Panc1 (cell line): ENCODE measurements at places on chromosomes 3 and 15.

DNA sequence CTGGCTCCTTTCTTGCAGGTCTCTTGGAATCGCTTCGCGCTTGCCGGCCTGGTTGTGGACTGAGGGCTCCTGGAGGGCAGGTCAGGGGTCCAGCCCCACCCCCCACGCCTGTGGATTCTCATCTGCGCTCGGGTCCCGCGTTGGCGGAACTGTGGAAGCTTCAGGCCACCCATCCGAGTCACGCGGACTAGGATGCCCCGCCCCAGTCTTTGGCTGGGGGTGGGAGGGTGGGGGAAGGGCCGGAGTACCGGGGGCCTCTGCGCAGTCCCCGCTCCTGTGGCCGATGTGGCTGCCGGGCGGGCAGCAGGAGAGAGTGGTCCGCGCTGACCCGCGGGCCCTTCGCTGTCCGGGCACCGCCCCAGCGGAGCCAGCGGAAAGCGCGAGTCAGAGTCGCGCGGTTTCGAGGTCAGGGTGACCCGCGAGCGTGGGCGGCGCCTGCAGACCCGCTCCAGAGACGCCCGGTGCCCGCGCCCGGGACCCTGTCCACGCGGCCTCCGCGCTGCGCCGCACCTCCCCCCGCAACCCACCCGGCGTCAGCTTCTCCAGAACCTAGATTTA lies 114.2 kb downstream of the KLF13 start:
- no peak for DNase-seq

DNA sequence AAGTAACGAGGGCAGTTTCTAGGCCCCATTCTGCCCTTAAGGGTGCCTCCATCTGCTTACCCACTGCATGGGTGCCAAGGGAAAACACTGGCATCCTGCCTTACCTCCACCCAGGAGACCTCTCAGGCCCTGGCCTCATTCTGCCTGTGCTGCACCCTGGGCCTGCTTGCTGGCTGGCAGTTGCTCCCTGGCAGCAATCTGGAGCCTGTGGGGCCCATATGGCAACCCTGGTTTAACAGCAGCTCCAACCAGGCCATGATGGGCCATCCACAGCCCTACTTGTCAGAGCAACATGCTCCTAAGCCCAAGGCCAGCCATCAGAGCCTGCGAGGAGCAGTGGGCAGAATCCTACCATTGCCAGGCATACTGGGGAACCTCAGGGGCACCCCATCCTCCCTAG lies 3.7 kb downstream of the C3orf18 start:
- no peak for DNase-seq

DNA sequence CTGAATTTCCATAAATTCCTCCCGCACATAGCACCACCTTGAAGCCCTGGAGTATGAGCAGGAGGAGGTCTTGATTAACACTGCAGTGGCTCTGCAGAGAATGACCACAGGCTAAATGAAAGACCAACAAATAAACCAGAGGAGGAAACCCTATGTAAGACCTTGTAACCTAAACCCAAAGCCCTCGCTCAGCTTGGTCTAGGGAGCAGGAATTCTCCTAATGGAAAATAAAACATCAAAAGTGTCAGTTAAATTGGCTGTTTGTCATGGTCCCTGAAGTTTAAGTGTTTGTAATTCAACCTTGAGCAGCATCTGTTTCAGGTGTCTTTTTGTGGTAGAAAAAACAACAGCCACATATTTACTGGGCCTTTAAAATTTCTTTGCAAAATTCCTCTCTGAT lies 9.2 kb upstream of the UBE2Q2 start:
- DNase-seq, result no peak

DNA sequence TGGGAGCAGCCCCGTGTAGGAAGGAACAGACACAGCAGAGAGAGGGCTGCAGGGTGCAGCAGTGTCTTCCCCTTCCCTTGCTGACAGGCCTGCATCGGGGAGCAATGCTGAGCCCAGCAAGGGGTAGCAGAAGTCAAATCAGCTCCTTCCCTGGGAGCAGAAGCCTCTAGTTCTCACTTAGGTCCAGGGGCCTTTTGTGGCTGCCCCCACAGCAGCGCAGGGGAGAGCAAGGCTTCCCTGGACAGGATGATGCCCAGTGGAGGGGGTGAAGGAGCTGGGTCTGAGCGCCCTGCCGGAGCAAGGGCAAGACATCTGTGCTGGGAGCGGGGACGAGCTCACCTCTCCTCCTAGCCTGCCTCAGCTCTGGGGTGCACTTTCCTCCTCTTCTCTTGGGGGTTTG lies 827 bp downstream of the PLCB2 start:
- no peak for DNase-seq

DNA sequence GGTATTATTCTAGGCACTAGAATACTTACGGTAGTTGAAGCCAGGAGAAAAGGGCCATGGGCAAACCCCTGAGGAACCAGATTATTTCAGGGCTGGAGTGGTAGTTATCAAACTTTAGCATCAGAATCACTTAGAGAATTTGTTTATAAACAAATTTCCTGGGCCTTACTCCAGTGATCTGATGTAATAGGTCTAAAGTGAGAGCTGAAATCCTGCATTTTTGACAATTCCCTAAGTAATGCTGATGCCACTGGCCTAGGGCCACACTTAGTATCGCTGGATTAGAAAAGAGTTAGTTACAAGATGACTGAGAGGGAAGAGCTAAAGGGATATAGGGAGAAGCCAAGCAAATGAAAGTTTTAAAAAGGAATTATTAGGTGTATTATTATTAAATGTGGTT lies 412.5 kb upstream of the THRB start:
- no peak for DNase-seq

- no peak for DNase-seq
Measured at GRCh38 chr3:184685055-184685454, 26.8 kb downstream of the MAGEF1 start.

DNA sequence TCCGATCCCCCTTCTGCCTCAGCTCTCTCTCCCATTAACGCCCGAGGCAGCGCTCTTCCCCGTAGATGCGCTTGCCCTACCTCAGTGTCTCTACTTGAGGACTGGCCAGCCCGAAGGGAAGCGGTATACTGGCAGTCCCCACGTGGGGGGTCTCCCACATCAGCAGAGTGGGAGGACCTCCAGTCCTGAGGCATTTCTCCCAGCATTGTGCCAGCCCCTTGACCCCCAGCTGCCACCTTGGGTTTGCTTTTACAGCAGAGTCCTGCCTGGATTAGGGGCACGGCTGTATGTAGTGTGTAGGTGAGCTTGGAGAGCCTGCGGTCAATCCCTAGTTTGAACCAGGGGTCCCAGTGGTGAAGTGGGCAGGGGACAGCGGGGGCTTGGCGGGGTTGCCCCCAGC lies 767 bp downstream of the SEMA3F start:
- no peak for DNase-seq

DNA sequence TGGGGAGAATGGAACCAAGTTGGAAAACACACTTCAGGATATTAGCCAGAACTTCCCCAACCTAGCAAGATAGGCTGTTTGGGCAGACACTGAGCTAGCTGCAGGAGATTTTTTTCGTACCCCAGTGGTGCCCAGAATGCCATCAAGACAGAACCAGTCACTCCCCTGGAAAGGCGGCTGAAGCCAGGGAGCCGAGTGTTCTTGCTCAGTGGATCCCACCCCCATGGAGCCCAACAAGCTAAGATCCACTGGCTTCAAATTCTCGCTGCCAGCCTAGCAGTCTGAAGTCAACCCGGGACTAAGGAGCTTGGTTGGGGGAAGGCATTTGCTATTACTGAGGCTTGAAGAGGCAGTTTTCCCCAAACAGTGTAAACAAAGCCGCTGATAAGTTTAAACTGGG lies 152.4 kb downstream of the MBNL1 start:
- no peak for DNase-seq

DNA sequence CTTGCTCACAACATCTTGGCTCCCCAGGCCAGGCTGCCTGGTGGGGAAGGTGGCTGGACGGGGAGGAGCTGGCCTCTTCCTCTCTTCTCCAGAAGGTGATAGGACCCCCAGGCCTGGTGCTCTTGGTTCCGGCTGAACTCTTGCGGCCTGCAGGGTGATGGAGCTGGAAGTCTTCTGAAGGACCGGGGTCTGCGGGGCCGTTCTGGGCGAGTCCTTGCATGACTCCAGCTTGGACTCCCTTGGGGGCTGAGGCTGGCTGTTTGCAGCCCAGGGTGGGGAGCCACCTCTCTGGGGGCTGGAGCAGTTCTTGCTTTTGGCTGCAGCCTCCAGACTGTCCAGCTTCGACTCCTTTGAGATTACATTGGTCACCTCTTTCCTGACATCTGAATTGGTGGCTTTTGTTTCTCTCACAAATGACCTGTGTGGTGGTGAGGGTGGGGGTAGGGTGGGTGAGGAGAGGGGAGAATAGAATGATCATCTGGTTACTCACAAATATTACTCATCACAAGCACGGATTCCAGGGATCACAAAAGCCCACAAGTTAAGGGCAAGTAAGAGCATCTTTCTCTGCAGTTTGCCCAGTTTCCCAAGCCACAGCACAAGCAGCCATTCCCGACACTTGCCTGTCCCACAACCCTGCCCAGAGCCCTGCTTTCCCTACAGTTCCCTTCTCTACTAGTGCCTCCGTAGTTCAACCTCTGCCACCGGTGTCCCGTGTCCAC lies 149.1 kb upstream of the HACD2 start:
- DNase-seq, result no peak

DNA sequence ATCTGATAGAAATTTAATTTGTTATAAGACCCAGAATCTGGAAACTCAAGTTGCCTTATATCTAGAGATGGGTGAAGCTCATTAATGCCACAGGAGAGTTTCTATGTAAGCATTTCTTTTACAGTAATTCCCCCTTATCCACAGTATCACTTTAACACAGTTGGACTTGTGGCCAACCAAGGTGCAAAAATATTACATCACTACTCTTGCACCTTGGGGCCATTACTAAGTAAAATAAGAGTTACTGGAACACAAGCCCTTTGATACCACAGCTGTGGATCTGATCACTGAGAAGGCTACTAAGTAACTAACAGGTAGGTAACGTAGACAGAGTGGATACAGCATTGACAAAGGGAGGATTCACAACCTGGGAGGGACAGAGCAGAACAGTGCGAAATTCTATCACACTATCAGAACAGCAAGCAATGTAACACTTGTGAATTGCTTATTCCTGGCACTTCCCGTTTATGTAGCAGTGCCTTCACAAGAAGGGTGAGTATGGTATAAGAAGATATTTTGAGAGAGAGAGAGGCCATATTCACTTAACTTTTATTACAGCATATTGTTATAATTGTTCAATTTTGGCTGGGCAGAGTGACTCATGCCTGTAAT lies 33.9 kb upstream of the TOPBP1 start:
- DNase-seq, result no peak

GRCh38 chr15:25829073-25829472 lies 34.1 kb downstream of the ATP10A start:
- no peak for DNase-seq

DNA sequence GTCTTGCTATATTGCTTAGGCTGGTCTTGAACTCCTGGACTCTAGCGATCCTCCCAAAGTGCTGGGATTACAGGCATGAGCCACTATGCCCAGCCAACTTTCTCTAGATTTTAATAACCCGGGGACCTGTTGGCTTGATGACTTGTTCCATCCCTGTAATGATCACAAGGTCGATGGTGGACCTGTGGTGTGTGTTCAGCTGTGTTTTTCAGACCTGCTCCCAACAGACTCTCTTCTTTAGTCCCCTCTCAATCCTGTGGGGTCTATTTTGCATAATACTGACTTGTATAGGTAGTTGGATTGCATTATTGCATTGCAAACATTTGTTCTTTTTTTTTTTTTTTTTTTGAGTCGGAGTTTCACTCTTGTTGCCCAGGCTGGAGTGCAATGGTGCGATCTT lies 1.9 kb downstream of the MAP2K1 start:
- no peak for DNase-seq

DNA sequence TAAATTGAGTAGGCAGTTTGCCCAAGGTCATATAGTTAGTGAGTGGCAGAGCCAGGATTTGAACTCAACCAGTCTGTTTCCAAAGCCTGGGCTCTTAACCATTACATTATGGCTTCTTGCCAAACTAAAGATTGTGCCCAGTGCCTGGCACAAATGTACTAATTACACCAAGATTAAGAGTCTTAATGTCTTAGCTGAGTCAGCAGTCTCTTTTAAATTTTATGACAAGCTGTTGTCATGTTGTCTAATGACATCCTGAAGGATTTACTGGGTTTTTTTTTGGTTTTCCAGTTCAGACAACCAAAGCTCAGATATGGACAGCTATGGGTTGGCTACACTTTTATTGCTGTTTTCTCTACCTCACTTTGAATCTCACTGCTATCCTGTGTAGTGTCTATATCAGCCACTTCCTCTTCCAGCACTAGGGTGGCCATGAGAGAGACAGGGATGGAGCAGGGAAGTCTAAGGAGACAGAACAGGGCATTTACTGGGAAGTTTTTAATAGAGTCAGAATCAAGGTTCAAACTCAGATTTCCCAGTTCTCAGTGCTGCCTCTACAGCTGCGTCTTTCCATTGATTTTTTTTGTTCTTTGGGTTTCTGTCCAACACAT lies 10.5 kb downstream of the FBXL2 start:
- DNase-seq, result no peak

DNA sequence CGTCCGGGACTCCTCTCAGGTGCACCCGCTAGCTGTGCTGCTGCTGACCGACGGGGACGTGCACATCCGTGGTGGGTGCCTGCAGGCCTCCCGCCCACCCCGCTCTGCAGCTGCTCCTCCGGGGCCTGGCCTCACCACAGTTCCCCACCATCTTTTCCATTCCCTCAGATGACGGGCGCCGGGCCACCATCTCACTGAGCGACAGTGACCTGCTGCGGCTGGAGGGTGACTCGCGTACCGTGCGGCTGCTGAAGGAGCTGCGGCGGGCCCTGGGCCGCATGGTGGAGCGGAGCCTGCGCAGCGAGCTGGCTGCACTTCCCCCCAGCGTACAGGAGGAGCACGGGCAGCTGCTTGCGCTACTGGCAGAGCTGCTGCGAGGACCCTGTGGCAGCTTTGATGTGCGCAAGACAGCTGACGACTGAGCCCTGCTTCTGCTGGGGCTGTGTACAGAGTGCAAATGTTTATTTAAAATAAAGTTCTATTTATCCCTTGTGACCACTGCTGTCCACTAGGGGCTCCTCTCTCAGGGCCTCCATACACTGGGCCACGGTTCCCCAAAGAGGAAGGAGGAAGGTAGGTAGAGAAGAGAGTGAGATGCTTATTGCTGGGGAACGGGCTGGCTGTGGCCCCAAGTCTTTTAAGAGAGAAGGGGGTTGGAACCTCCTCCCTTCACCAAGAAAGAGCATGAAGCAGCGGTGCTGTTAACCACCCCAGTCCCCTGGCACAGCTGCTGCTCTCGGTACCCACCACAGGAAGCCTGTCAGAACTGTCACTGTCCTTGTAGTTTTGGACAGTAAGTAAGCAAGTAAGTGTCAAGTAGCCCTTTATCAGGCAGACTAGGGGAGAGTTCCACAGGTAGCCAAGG lies 47.0 kb downstream of the DHX30 start:
- no peak for DNase-seq

GRCh38 chr3:56737006-56737405 lies 53.9 kb upstream of the TASOR start:
- DNase-seq, result no peak

- DNase-seq, result no peak
Measured at GRCh38 chr3:107882881-107883280, 207.9 kb downstream of the CD47 start.

DNA sequence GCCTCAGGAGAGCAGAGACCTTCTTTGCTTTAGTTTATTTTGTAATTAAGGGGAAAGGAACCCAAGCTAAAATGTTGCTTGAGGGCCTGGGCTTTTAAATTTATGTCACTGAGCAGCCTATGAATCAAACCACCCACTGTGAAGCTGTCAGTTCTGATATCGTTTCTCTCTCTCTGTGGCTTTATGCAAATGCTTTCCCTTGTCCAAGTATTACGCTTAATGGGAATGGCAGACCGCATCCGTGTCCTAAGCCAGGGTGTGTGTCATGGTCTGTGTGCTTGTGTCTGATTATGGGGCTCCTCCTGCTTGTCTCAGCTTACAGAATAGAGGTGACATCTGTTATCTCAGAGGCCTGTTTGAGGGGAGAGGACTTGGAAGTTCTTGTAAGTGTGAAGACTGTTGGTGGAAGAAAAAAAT lies 82.4 kb downstream of the EBLN2 start:
- DNase-seq, result no peak
